Kidney glomerular epithelial cell (primary cell): ENCODE measurements at places on chromosomes 6 and 20.

GRCh38 chr6:112178846-112179245 is 75.5 kb downstream of the LAMA4 start:
- no peak for DNase-seq

GRCh38 chr20:10476319-10476724 is 41.2 kb downstream of the SLX4IP start:
- DNase-seq, result no peak

DNA sequence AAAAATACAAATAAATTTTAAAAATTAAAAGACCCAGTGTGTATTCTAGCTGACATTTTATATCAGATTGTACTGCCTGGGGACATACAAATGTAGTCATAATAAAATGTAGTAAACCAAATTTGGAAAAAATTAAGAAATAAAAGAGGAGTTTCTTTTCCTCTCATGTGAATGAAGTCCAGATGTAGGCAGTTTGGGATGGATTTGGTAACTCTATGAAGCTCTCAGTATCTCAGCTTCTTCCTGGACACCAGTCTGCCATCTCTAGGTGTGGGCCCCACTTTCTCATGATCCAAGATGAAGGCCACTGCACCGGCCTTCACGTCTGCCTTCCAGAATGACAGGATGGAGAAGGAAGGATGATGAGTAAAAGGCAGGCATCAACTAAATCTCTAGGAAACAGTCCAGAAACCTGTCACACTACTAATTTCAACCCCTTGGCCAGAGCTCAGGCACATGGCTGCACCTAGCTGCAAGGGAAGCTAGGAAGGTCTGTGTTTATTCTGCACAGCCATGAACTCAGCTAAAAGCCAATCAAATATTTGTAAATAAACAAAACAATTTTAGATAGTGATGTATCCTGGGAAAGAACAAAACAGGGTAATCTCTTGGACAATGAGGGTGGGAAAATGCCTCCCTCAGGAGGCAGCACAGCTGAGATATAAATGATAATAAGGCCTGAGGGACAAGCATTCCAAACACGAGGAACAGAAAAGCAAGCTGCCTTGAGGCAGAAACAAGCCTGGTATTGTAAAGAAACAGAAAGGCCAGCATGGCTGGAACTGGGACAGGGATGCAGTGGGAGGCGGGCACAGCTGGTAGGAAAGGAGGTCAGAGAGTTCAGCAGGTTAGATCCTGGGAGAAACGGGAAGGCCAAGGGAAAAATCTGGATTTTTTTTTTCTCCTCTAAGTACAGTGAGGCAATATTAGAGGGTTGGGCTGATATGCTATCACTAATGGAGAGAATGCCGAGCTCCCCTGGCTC is 88.5 kb upstream of the PTPN1 start:
- no peak for DNase-seq

DNA sequence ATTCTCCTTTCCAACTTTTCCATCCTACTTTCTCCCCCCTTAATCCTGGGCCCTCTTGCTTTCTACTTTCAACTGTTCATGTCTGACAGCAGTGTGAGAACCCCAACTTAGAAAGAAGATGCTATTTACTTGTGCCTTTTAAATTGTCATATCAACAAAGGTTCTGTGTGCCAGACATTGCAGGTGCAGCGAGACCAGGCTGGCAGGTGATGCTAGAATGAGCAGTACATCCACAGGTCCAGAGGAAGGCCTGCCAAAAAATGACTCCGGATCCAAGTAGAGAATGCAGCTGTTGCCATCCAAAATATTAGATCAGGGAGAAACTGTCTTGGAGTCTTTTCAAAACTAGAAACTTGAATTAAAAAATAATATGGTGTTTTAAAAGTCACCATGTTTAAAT is 510.5 kb downstream of the LMBRD1 start:
- no peak for DNase-seq

- no peak for DNase-seq
These were observed 15.0 kb downstream of the ADNP start for GRCh38 chr20:50916257-50916656.

GRCh38 chr6:162539321-162539720 is 188.2 kb downstream of the PRKN start:
- DNase-seq, result no peak

GRCh38 chr6:98092331-98092730 is 742.0 kb upstream of the POU3F2 start:
- no peak for DNase-seq

DNA sequence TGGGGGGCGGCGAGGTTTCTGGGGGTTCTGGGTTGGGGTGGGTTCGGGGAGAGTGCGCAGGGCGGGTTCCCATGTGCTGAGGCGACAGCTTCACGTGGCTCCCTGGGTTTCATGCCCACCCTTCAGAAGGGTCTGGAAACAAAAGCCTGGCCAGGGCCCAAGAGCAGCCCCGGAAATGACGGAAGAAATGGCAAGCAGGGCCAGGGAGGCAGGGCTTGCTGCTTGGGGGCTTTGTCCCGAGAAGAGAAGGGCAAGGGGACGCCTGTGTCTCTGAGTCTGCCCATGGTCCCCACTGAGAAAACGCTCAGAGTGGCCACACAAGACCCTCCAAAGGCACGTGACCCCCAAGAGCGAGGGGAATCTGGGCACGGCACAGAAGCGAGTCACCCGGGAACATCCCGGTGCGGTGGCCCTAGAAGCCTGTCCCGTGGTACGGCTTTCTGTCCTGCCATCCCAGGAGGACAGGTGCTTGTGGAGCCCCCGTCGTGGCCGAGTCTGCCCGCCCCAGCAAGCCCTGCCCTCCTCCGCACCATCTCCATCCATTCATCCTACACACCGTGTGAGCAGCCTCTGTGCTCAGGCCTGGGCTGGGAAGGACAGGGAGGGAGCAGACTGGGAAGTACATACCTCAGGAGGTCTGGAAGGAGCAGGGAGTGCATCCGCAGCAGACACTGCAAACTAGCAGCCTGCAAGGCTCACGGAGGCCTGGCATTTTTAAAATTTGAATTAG is 9.0 kb downstream of the NPEPL1 start:
- no peak for DNase-seq

GRCh38 chr6:44129841-44130322 is 2.5 kb downstream of the TMEM63B start:
- no peak for DNase-seq

GRCh38 chr6:32883789-32884188 is 29.8 kb downstream of the PSMB9 start:
- DNase-seq, result no peak

- DNase-seq, result no peak
These were observed 442.3 kb upstream of the MAP3K7 start for GRCh38 chr6:91029211-91029610.

GRCh38 chr6:122833021-122833491 is 44.0 kb downstream of the SMPDL3A start:
- peak; percentile 5 for DNase-seq

DNA sequence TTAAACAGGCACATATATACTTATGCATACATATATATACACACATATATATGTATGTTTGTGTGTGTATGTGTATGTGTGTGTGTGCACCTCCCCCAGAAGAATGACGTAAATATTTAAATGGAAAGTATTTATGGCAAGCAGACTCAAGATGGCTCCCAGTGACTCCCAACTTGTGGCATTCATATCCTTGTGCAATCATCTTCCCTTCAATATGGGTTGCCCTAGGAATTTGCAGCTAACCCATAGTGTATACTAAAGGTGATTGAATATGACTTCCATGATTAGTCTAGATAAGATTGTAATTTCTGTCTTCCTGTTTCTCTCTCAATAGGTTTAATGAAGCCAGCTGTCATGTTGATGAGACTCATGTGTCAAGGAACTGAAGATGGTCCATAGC is 127.6 kb downstream of the TRDN start:
- no peak for DNase-seq

DNA sequence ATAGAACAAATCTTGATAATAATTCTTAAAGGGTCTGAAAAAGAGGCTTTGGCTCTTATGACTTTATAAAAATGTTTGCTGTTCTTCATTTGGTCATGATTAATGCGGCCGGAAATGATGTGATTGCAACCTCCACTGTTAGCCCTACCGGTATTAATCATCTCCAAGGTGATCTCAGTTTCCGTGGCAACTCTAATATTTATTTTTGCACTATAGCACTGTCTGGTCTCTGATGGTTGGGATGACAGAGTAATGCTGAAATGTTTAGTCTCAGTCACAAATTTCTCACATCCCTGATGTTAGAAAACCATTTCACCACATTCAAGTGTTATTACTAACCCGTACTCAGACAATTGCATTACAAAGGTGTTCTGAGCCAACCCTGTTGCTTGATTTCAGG is 87.4 kb downstream of the TMEM200A start:
- DNase-seq, result no peak

GRCh38 chr6:5128351-5128750 is 43.2 kb downstream of the PPP1R3G start:
- no peak for DNase-seq

DNA sequence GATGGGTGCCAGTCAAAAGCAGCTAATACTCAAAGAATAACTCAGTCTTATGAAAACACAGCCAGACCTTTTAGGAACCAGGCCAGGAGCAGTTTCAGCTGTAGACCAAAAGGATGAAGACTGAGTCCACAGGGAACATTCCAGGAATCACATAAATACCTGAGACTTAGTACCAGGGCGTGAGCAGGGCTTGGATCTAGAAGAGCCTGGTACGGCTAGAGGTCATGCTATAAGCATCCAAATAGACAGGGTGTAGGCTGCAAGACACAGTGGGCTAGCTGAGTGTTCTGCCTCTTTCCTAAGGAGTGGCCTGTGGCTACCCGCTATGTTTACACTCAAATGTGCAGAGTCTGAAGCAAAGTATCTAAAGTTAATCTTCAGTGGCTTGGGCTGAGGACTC is 29.5 kb upstream of the LRRC1 start:
- DNase-seq, result peak; percentile 44

- no peak for DNase-seq
These were observed 43.1 kb downstream of the UST start for GRCh38 chr6:148789948-148790347.

- DNase-seq, result no peak
These were observed 266.0 kb upstream of the BTBD3 start for GRCh38 chr20:11651647-11652046.

- DNase-seq, result peak; percentile 41
These were observed 130.0 kb upstream of the KCNK16 start for GRCh38 chr6:39452306-39453145.

GRCh38 chr20:62710886-62711702 is 2.5 kb downstream of the NTSR1 start:
- DNase-seq, result no peak

DNA sequence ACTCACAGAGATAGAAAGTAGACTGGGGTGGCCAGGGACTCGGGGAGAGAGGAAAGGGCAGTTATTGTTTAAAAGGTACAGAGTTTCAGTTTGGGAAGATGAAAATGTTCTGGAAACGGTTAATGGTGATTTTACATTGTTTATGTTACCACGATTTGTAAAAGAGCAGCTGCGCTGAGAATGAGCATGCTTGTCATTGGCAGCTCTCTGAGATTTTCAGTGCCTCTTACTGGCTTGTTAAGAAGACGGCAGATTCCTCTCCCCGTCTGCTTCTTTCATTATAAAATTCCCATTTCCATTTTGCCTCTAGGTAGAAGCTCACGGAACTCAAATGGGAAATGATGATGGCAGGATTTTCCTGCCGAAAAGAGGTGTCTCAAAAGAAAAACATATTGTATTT is 39.7 kb upstream of the PPP1R3G start:
- DNase-seq, result no peak

DNA sequence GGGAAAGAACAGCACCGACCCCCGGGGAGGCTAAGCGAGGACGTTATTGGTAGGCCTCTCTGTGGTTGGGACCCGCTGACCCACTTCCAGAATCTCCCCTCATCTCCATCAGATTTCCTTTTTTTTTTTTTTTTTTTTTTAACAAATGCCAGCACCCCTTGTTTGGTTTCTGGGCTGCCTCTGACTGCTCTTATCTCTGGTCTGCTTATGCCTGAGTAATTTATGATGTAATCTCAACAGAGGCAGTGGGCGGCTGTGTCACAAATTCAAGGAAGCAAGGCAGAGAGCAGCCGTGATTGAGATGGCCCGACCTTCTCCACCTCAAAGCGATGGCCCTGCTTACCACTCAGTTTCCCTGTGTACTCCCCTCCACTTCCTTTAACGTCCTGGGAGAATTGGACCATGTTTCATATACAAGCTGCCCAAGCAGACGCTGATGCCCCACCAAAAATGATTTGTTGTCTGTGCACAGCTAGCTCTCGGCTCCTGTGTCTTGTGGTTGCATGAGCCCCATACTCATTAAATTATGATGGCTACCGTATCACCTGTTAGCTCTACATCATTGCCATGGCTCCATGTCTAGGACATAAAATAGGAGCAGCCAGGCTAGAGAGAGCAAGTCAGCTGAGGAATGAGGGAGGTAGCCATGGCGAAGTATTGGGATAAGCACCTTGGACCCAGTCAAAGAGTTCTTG is 98.1 kb downstream of the ZNF217 start:
- no peak for DNase-seq

- no peak for DNase-seq
These were observed 10.3 kb upstream of the LPIN3 start for GRCh38 chr20:41330343-41330720.

GRCh38 chr20:16590041-16590633 is 16.9 kb upstream of the KIF16B start:
- DNase-seq, result no peak

- no peak for DNase-seq
These were observed 292.1 kb upstream of the THEMIS start for GRCh38 chr6:128192972-128193371.

- no peak for DNase-seq
These were observed 125.3 kb downstream of the FRK start for GRCh38 chr6:115935361-115935760.

DNA sequence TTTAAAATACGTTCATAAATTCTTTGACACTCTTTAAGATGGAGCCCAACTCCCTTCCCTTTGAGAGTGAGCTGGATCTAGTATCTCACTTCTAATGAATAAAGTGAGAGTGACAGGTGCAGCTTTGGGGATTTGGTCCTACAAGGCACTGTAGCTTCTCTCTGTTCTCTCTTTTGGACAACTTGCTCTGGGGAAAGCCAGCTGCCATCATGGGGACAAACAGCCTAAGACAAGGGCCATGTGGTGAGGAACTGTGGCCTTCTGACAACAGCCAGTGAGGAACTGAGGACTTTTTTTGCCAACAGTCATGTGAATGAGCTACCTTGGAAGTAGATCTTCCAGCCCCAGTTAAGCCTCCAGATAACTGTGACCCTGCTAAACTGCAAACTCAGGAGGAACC is 272.8 kb upstream of the AGPAT4 start:
- DNase-seq, result no peak

DNA sequence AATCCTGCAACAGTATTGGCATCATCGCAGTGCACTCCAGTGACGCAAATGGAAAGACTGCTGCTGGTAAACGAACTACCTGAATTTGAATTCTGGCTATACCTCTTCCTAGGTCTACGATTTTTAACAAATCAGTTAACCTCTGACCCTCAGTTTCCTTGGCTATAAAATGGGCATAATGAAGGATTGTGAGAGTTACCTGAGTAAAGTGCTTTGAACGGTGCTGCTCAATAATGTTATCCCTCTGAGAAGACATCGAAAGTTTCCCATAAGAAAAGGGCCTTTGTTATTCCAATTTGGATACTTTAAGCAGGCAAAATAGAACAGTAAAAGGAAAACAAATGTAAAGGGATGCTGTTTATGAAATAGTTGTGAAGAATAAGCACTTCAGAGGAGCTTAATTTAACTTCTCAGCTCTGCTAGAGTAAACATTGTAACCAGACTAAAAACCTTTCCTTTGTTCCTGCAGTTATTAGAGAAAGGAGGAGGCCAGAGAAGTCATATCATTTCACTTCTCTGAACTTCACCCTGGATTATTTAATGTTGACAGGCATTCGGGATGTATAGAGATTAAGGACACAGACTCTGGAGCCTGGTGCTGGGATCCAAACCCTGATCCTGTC is 5.8 kb downstream of the SGK1 start:
- no peak for DNase-seq

- DNase-seq, result no peak
These were observed at the start of gene PRR18 for GRCh38 chr6:166308033-166308768. Gene PRR18, minus strand, starts transcription at chr6:166308392. Its CDS starts 250 bp downstream, at chr6:166308142.

GRCh38 chr20:48220033-48220633 is 434.9 kb upstream of the SULF2 start:
- DNase-seq, result no peak
